ENCODE measurements at places on chromosomes 2 and 18.

DNA sequence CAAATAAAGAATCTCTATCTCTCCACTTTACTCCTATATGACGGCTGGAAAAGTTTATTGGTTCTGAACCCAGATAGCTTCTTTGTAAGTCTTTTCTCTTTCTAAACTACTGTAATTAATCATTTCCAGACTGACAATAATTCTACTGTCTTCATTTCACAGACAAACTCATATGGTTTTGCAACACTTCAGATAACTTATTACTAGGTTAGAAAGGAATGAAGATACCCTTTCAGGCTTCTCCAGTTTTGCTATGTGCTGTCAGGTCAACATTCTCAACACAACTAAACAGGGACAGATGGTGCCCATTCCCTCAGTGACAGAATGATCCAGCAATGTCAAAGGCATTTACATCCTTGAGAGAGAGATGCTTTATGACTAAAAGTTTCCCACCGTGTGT is 198.5 kb upstream of the ITGA4 start:
- DNase-seq = no peak

DNA sequence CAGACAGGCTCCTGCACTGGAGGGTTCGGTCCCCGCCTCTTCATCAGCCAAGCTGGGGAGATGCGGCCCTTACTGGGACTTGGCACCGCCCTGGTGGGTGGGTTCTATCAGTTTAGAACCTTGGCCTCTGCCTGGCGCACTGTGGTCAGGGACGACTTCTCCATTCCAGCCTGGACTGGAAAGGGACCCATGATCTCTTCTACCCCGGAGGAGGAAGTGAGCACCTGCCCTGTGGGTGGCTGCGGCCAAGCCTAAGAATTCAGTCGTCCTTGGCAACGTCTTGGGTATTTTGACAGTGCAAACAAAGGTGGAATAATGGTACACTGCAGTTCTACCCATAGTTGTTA is 106.9 kb upstream of the CD302 start:
- DNase-seq = no peak

- no peak for DNase-seq
Observed at GRCh38 chr18:55694291-55694690, 106.3 kb upstream of the TCF4 start.

DNA sequence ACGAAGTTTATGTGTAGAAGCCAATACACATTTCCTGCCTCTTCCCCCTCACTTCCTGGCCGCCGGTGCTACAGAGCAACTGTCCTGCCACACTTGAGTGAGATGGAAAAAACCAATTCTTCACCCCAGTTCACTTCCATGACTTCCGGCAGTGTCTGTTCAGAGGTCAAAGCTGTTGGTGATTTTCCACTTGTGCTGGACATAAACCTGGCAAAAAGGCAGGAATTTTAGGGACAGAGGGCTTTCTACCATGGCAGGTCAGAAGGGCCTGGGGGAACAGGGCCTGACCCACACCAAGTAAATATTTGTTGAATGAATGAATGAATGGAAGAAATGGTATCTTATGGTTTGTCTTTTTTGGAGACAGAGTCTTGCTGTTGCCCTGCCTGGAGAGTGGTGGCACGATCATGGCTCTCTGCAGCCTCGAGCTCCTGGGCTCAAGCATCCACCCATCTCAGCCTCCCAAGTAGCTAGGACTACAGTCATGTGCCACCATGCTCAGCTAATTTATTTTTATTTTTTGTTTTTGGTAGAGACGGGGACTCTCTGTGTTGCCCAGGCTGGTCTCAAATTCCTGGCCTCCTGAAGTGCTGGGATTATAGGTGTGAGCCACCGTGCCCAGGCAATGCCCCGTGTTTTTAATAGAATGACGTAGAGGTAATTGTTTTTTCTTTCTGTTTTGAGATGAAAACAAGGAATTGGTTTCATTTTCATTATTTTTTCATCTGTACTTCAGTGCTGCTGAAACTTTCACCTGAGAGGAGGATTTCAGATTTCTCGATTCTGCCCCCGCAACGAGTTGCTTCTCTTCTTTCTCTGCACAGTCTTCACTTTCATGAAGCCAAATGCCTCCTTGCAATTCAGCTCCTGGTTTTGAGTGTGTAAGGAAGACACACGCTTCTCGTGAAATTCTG is 48.0 kb upstream of the LPIN2 start:
- DNase-seq = no peak

GRCh38 chr2:20983844-20984243 is 60.0 kb downstream of the APOB start:
- no peak for DNase-seq

- no peak for DNase-seq
Observed at GRCh38 chr2:135998879-135999278, 13.5 kb upstream of the DARS1 start.

DNA sequence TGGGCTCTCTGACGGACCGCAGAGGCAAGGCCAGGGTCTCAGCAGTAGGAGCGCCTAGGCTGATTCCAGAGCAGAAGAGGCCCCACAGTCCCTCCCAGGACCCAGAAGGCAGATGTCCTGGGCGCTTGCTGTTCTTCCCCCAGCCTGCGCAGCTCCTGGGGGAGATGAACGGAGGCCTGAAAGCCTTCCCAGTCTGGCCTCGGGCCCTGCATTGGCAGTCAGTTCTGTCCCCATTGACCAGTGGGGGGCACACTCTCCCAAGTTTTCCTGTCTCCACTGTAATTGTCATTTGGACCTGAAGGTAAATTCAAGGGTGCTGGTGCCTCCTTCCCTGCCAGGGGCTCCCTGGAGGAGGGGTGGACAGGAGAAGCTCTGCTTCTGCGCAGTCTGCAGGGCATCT is 345.7 kb downstream of the CYP26B1 start:
- DNase-seq = peak; percentile 86

DNA sequence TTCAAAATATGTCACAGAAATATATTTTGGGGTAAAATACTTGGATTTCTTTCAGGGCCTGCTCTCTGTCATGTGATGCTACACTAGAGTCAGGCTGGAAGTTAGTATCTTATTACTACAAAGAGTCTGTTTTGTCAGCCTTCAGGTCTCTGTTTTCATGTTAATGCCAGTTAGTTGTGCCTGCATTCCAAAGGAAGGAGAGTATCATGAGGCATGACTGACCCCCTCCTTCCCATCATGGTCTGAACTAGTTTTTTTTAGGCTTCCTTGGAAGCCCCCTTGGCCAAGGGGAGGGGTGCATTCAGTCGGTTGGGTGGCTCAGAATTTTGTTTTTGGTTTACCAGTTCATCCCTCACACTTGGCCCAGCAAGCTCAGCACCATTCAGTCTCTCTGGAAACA is 318.0 kb downstream of the ALK start:
- DNase-seq = no peak

DNA sequence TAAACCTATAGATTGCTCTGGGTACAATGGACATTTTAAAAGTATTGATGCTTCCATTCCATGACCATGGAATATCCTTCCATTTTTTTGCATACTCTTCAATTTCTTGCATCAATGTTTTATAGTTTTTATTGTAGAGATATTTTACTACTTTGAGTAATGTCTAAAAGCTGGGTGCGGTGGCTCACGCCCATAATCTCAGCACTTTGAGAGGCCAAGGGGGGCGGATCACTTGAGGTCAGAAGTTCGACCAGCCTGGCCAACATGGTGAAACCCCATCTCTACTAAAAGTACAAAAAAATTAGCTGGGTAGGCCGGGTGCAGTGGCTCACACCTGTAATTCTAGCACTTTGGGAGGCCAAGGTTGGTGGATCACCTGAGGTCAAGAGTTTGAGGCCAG is 88.5 kb downstream of the TLK1 start:
- no peak for DNase-seq

DNA sequence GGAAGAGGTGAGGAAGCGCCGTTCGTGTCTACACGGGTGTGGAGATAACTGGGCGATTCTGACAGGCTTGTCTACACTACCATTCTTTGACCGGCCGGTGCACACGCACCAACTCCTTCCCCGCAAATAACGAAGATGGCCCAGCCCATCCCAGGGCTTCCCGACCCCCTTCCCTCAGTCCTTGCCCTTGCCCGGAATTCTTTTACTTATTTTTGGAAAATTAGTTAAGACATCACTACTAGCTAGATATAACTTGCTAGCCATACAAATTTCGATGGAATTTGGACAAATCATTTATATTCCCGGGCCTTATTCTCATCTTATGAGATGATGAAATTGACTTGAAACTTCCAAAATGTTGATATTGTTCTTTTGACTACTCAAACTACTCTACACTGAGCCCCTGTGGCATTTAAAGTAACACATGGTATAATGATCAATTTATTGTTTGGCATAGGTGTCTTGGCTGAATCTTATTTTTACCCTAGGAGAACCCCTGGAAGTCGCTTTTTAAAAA is 1.3 kb downstream of the ERICH2 start:
- DNase-seq = no peak

DNA sequence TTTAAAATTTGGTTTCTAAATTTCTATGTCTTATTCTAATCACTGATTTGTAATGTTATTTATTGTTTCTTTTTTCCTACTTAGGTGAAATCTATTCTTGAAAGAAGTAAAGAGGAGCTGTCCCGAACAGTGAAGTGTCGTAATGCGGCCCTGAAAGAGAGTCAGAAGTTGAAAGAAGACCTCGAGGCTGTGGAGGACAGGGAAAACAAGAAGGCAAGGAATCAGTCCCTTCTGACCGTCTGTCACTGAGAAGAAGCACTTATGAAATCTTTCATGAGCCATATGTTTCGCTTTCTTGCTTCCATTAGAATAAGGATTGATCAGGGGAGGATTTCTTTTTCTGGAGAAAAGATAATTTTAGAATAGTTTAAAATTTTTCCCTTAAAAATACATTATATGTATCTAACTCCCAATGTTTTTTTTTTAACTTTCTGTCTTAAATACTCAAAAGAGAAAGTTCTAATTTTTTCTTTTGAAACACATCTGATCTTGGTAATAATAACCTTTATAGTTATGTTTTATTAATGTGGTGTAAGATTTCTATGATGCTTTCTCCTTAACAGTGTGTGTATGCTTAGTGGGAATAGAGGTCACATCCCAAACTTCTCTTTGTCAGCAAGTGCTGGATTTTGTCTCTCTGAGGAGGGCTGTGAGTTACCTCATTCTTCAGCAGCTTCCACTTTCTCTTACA is 79.0 kb downstream of the CCDC150 start:
- DNase-seq = no peak

GRCh38 chr18:36867056-36867455 is 38.1 kb downstream of the KIAA1328 start:
- DNase-seq = no peak

DNA sequence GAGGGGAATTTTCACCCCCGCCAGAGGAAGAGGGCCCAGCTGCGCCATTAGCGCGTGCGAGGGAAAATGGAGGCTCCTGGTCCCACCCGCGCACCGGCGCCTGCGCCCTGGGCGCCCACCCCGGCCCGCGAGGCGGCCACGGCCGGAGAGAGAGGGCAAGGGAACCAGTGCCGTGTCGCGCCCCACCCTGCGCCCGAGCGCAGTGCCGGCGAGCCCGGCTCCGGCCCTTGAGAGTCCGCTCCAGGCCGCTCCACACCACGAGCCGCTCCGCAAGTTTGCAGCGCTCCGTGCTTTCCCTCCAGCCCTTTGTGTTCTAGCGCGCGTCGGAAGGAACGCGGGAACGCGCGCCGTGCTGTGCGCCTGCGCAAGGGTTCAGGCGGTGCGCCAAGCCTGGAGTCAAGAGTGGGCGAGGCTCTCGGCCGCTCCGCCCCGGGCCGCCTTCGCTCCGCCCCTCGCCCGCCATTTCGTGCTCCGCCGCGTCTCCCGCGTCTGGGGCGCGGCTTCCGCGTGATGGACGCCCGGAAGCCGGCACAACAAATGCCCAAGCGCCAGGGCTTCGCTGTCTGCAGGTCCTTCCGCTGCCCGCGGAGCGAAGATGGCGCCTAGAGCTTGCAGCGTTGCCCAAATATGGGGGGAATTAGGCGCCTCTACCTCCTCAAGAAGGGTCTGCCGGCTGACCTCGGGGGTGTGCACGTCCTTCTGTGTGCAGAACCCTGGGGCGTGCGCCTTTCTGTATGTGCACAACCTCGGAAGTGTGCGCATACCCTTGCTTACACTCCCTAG is 46.1 kb upstream of the PTMA start:
- DNase-seq = peak; percentile 97

DNA sequence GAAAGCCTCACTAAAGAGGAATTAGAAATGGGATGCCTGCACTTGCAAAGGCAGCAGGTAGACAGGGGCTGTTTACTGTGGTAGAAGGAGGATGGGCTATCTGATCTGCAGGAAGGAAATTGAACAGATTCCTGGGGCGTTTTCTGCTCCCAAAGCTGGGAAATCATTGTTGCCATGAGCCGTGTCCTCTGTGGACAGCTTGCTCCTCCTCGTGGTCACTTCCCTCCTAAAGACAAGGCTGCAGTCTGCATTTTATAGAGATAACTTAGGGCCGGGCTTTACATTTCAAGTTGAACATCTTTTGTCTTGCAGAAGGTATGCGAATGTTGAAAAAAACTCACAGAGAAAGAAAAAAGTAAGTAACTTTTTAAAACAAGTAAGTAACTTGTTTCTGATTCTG is 50.9 kb downstream of the DCDC2C start:
- DNase-seq = no peak

DNA sequence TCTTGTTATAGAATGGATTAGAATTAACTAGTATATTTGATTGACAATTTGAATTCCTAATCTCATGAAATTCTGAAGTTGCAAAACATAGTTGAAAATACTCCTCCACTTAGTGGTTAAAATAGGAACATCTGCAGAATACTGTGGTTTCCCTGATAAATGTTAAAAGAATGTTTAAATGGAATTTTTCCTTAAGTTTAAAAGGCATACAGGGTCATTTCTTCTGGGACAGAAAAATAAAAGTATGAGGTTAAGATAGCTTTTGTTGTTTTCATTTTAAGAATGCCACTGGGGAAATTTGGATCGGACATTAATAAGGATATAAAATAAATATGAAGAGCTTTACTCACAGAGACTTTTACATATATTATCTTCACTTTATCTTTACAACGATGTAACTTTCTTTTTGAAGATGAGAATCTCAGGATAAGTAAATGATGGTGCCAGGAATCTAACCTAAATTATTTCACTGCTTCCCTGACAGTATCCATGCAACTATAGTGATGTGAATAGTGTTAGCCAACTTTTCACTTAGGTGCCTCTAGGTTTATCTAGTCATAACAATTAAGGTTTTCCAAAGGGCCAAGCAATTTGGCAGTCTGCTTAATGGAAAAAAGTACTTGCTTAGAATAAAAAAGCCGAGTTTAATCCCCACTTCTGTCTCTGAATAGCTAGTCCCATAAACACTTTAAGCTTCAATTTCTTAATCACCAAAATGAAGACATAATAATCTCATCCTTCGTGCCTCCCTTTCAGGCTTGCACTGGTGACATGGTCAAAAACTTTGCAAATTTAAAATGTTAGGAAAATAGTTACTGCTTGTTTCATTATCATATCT is 151.8 kb upstream of the STK17B start:
- DNase-seq = no peak

All from posterior cingulate gyrus (tissue), 11 donors.